ENCODE measurements at places on chromosomes 12 and 14.

DNA sequence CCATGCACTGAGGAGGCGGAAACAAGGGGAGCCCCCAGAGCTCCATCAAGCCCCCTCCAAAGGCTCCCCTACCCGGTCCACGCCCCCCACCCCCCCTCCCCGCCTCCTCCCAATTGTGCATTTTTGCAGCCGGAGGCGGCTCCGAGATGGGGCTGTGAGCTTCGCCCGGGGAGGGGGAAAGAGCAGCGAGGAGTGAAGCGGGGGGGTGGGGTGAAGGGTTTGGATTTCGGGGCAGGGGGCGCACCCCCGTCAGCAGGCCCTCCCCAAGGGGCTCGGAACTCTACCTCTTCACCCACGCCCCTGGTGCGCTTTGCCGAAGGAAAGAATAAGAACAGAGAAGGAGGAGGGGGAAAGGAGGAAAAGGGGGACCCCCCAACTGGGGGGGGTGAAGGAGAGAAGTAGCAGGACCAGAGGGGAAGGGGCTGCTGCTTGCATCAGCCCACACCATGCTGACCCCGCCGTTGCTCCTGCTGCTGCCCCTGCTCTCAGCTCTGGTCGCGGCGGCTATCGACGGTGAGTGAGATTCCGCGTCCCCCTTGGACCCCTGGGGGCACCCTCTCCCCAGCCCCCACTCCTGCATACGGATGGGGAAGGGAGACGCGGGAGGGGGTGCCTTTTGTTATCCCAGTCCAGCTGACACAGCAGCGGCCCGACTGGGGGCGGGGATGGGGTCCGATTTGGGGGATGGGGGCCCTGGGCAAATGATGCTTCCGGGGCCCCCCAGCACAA is 400 bp downstream of the LRP1 start:
- DNase-seq, result no peak

- DNase-seq, result no peak
Observed at GRCh38 chr14:100566119-100566518, 21.1 kb downstream of the BEGAIN start.

- no peak for DNase-seq
Observed at GRCh38 chr14:68633131-68633991, 159.5 kb downstream of the ZFP36L1 start.

DNA sequence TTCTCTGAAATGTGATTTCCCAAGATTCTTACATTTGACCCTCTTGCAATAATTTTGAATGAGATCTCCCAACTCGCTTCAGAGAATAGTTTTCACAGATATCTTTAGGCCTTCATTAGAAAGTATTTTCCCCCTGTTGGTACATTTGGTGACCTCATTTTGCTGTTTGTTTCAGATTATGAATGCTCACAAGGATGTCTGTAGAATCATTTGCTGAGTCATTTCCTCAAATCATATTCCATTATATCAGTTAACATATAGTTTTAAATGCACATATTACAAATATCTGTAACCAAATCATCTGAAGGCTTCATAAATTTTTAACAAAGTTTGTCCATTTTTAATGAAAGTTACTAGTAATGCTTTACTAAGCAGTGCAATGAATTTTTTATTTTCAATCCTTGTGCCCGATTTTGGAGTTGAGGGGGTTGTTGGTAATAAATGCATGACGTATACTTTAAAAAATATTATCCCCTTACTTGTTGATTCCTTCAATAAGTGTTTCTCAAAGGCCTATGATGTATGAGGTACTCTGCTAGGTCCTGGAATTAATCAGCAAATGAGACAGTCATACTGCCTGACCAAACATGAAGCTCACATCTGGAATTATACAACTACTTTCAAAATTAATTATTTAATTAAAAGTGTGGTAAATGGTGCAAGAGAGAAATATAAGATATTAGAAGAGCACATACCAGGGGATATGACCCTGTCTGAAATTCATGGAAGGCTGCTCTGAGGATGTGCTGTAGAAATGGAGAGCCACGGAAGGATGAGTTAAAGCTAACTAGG is 126.9 kb upstream of the RAP1B start:
- no peak for DNase-seq

GRCh38 chr14:82786483-82786880 is 1252.8 kb upstream of the SEL1L start:
- DNase-seq, result no peak

DNA sequence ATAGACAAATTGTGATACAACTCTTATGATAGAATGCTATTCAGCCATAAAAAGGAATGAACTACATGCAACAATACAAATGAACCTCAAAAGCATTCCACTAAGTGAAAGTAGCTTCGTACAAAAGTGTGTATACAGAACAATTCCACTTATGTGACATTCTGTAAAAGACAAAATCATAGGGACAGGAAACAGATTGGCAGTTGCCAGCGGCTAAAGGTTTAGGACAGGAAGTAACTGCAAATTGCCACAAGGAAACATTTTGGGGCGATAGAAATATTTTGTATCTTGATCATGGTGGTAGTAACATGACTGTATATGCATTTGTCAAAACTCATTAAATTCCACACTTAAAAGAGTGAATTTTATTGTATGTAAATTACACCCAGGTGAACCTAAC is 113.4 kb downstream of the CAPZA3 start:
- no peak for DNase-seq

DNA sequence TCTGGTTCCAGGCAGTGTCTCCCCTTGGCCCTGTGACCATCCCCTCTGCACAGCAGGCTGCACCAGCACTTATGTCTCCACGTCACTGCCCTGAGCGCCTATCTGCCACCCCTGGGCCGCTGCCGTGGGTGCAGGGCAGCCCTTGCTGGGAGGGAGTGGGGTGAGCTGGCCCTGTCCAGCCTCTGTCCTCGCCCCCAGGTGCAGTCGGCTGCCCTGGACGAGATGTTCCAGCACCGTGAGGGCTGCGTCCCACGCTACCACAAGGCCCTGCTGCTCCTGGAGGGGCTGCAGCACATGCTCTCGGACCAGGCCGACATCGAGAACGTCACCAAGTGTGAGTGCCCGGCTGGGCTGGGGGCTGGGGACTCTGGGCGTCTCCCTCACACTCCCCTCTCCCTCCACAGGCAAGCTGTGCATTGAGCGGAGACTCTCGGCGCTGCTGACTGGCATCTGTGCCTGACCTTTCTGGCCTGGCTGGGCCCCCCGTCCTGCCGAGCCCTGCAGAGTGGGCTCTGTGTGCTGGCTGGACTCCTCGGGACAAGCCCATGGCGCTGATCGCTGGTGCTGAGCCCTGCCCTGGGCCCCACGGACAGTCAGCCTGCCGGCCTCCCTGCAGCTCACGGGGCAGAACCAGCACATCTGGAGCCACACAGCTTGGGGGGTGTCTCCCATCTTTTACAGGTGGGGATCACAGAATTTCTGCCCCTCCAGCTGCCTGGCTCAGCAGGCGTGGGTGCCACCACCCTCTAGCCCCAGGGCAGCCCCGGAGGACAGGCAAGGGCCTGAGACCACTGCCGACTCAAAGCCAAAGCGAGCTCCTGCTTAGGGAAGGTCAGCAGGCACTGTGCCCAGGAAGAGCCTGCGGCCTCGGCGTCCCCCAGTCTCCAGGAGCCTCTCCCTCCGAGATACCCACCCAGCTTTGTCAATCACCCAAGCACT is 7.9 kb upstream of the PUS1 start:
- DNase-seq, result no peak

DNA sequence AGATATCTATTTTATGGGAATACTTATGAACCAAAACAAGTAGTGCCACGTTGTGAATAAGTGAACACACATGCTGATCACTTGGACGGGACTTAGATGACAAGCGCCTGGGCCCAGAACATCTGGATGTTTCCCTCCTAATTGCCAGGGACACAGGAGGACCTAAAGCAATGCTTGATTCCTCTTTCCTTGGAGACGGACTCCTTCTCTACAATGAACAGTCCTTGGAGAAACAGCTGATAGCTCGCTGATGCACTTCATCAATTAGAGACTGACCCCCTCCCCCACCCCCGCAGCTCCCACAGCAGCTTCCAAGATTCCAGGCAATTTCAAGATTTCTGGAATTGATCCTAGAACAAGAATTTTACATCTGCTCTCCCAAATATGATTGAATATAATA is 86.4 kb downstream of the ST8SIA1 start:
- DNase-seq, result no peak

DNA sequence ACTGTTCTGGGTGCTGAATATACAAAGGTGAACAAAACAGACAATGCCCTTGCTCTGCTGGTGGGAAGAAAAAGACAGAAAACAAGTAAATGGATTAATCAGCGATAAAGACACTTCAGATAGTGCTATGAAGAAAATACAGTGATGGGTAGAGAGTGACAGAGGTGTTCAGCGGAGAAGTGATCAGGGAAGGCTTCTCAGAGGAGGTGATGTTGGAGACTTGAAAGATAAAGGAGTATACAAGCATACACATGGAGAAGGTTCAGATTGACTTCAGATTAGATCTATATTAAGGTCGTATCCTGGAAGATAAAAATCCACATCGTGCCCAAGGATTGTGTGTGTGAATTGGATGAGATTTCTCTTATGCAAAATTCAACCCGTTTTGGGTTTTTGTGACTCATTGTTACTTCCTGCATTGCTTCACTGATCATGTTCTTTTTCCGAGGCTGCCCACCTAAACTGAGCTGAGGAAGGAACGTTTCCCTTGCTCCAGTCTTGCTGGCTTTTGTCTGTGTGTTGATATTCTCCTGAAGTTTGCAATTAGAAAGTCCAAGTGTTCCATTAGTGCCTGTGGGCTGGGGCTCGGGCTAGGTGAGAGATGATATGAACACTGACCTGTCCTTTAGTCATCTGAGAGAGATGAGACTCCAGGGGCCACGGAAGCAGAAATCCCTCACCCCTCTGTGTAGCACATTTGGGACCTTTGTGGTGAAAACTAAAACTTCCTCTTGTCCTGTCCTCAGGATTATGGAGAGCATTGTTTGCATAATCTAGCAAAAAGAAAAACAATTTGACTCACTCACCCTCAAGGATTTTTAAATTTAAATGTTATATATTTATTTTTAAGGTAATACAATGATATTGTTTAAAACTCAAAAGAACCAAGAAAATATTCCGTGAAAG is 27.6 kb downstream of the PLXNC1 start:
- no peak for DNase-seq

- peak; percentile 64 for DNase-seq
Observed at GRCh38 chr12:106760184-106760531, 14.3 kb upstream of the RIC8B start.

GRCh38 chr14:31362746-31363145 is 57.6 kb downstream of the HEATR5A start:
- no peak for DNase-seq

DNA sequence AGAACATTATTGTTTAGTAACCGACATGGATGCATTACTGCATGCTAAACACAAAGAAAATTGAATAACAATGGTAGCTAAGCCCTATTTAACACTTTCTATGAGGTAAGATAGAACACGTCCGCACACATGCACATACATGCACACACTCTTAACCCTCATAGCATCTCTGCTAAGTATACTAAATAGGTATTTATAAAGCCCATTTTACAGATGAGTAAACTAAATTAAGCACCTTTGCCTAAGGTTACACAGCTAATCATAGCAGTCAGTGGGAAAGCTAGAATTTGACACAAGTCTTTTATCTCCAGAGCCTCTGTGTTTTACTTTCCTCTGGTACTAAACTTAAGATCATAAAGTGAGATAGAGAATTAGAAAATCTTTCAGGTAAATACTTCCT is 435.0 kb downstream of the EGLN3 start:
- no peak for DNase-seq
